ENCODE measurements at places on chromosomes 13 and 19.

DNA sequence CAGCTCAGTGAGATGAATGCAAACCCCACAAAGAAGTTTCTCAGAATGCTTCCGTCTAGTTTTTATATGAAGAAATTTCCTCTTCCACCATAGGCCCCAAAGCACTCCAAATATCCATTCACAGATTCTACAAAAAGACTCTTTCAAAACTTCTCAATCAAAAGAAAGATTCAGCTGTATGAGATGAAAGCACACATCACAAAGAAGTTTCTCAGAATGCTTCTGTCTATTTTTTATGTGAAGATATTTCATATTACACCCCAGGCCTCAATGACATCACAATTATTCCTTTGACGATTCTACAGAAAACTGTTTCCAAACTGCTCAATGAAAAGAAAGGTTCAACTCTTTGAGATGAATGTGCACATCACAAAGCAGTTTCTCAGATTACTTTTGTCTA is 1819.4 kb downstream of the UQCRFS1 start:
- DNase-seq = no peak

DNA sequence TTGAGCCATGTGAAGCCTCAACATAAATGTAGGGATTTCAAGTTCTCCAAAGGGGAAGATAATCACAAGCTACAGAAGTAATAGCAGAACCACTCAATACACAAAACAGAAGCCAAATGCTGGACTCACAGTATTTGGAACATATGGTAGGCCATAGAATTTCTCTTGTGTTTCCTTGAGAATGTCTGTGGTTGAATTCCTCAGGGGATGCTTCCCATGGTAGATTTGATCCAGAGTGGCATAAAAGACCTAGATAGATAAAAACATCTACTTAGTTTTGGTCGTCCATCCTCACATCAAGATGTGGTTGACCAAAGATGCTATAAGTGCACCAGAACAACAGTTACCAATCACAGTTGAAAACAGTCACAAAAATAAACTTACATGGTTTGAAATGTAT is 83.4 kb downstream of the MIPEP start:
- no peak for DNase-seq

DNA sequence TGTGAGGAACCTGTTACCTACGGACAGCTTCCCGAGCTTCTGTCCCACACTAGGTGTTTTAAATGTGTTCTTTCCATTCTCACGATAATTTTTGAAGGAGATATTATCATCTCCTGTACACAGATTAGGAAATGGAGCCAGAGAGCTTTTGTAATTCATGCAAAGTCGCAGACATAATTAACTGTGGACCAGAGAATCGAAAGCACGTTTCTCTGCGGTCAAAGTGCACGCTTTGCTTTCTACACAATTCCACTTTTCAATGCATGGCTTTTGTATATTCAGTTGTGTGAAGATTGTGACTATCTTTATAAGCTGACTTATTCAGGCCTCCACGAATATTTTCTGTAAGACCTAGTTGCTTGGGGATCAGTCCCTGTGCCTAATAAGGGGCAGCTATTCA is 81.7 kb upstream of the SLC10A2 start:
- no peak for DNase-seq

- DNase-seq = no peak
These were observed 37.7 kb downstream of the CRYL1 start for GRCh38 chr13:20487927-20488326.

- no peak for DNase-seq
These were observed 39.7 kb downstream of the THSD1 start for GRCh38 chr13:52366291-52366690.

- DNase-seq = peak; percentile 47
These were observed 25.0 kb downstream of the ERCC5 start for GRCh38 chr13:102870677-102871415.

DNA sequence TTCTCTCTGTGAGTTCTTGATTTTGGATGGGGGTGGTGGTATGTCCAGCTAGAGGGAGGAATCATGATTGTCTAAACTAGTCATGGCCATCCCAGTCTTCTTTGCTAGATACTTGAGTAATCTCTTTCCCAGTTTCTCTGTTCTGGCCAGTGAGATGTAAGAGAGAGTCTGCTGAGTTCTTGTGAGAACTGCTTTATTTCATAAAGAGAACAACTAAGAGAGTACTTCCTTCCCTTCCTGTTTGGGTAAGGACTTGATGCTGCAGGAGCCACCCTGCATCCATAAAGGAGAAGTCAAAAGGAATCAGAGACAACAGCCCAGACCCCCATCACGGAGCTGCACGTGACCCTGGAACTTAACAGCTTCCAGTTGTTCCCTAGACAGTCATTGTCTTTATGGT is 3.0 kb upstream of the RASL11A start:
- no peak for DNase-seq

GRCh38 chr19:6588508-6589345 is 2.2 kb downstream of the CD70 start:
- no peak for DNase-seq

DNA sequence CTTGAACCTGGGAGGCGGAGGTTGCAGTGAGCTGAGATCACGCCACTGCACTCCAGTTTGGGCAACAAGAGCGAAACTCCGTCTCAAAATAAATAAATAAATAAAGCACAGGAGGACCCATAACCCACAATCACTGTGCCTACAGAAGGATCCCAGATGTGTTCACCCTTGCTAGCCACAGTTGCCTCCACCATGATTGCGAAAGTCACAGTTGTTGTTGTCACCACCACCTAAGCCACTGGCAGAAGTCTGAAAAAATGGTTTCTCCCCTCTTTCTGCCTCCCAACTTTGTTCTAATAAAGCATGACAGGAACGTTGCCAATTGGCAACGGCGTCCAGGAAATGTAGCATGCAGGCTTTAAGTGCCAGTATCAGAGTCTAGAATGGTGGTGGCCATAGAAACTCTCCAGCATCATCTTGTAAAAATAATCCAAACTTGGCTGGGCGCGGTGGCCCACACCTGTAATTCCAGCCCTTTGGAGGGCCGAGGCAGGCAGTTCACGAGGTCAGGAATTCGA is 2.2 kb upstream of the EPS15L1 start:
- no peak for DNase-seq

- no peak for DNase-seq
These were observed 31.7 kb downstream of the ACTL9 start for GRCh38 chr19:8666814-8667405.

- no peak for DNase-seq
These were observed 32.3 kb downstream of the ARHGEF18 start for GRCh38 chr19:7381073-7381390.

DNA sequence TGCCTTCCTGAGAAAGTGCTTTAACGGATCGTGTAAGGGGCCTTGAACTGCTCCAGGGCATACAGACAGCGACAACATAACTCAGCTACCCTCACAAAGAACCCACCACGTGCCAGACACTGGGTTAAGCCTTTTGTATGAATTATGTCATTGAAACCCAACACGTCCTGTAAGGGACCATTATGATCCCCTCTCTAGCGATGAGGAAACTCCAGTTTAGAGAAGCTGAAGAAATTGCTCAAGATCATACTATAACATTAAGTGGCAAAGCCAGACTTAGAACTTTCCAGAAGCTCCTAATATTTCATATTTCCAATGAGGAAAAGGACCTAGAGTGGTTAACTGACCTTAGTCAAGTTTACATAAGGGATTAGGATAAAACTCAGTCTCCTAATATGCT is 57.0 kb upstream of the RAP2A start:
- DNase-seq = no peak

GRCh38 chr19:29855741-29856500 is 44.1 kb downstream of the CCNE1 start:
- DNase-seq = no peak

- no peak for DNase-seq
These were observed 1.5 kb downstream of the ONECUT3 start for GRCh38 chr19:1754636-1755466.

GRCh38 chr13:31755803-31756212 is 16.5 kb downstream of the RXFP2 start:
- no peak for DNase-seq

- no peak for DNase-seq
These were observed 32.5 kb downstream of the MCF2L start for GRCh38 chr13:113001241-113002140.

DNA sequence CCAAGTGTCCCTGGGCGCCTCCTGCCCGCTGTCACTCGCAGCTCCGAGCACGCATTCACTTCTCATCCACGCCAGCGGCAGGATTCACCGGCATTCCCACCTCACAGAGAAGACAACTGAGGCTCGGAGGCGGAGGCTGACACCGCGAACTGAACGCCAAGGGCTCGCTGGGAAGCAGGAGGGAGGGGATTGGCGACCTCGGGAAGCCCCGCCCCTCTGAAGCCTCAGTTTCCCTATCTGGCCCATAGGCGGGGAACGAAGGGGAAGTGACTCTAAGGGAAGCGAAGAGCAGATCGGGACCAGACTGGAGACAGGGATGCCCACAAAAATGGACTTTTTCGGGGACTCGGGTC is 256 bp downstream of the MICOS13 start:
- DNase-seq = no peak

DNA sequence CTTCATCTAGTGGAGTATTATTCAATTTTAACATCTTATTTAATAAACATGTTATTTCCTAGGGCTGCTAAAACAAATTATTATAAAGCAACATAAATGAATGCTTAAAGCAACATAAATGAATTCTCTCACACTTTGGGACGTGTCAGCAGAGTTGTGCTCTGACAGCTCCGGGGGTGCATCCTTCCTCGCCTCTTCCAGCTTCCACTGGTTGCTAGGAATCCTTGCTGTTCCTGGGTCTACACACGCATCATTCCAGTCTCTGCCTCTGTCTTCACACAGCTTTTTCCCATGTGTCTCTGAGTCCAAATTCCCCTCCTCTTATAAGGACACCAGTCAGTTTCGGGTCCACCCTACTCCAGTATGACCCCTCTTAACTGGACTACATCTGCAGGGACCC is 21.6 kb upstream of the SPATA13 start:
- no peak for DNase-seq

GRCh38 chr13:25375727-25376358 is 4.1 kb downstream of the ATP8A2 start:
- DNase-seq = peak; percentile 27

GRCh38 chr13:25046274-25046984 is 49.5 kb upstream of the PABPC3 start:
- no peak for DNase-seq

DNA sequence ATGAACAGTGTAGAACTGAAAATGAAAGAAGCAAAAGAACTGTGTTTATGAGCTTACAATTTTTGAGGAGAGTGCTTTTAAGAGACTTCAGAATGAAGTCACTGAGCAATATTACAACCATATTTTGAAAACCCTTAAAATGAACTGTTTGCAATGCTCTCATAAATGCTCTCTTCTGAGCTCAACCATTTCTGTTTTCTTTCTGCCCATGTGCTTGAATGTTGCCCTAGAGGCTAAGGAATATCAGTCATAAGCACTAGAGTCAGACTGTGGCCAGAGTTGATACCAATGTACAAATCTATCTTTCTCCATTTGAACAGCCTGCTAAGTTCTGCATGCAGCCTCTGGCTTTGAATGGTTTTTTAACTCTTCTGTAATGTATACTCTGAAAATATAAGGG is 1092.8 kb downstream of the PCDH9 start:
- DNase-seq = no peak

DNA sequence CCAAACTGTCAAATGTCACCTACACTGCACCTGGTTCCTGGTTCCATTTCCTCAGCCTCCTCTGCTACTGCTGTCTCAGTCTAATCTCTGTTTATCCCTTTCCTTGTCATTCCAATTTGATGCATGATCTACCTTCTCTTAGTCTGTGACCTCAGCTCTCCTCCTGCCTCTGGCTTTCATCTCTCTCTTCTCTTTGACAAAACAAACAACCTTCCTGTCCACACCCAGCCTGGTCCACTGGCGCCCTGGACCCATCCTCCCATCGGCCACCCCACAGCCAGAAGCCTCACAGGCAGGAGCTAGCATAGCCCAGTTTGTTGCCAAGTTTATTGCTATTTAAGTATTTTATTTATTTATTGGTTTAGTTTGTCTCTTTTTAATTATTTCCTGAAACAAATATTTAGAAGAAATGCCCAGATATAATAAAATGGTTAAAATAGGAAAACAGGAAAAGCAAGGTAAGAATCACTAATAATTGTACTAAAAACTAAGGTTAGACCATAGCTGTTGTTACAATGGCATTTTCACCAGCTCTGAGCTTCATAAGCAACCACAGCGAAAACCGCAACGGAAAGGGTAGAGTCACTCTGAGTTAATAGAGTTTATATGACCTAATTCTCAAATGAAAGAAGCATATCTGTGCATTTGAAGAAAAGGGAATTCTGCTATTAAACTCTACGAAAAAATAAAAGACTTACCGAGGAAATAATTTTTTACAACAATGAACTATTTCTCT is 68.6 kb downstream of the EFNB2 start:
- no peak for DNase-seq

- DNase-seq = no peak
These were observed 10.3 kb upstream of the IL4I1 start for GRCh38 chr19:49906879-49907564.

DNA sequence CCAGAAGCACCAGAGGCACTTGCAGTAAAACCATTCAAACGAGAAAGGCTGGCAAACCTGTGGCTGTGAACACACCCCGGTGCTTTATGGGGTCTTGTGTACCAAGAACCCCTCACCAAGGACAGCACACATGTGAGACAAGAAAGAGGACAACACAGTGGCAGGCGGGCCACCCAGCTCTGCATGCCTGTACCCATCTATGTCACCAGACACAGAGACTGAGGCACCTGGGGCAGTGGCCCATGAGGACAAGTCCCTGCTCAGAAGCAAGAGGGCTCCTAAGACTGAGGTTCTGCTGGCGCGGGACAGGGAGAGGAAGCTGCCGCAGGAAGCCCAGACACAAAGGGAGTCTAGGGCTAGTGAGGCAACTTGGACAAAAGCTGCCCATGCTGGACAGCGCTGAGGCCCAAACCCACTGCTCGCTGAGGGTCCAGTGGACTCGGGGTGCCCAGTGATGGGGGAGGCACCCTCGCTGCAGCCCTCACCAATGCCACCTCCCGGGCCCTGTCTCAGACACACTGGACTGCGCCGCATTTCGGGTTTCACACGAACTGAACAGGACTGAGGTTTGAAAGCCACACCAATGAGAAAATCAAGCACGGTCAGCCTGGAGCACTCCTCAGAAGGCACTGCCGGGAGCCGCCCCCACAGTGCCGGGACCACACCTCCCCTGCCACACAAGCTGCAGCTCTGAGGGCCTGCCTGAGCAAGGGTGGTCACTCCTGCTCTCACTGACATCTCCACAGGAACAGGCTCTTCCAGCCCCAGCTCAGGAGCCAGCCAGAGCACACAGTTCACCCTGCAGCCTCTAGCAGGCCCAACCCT is 232.7 kb downstream of the TUBA3C start:
- DNase-seq = no peak

DNA sequence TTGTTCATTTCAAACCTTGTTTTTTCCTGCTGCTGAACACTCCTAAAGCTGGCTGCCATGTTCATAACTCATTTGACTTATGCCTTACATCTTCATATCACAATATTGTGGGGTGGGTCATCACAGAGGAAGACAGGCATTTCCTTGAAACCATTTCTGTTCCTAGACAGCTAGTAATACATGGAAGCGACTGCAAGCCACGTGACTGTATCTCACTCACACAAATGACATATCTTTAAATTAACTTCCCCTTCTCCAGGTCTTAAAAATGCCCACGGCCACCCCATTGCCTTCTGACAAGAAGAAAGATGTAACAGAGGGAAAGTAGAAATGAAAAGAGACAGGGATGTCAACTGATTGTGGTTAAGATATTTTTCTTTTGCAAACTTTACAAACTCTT is 236.8 kb downstream of the LMO7 start:
- no peak for DNase-seq
